Nephron progenitor cell (in vitro differentiated cells): ENCODE measurements at places on chromosomes 7 and 10.
A peak's percentile ranks its signal among the peaks of the same experiment; 100 is the strongest.

DNA sequence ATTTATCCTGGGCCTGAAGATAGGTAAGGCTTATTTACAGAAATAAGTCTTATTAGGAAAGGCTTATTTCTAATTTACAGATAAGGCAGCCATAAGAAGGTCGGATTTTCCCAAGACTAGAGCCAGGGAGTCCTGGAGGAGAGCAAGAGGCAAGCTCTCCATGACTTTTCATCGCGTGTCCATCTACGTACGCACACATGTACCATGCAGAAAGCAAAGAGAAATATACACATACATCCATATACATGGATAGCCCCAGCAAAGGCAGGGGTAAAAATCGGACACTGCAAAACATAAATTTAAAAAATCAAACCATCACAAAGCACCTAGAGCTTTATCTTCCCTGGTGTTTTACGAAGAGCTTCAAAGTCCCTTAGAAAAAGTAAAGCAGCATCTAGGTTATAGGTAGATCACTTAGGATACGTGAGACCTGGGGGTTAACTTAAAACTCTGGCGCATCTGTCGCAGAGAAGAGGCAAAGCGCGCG, 25.8 kb upstream of the ZRANB1 start:
- peak; percentile 15 for DNase-seq

GRCh38 chr10:91613411-91614187, 19.3 kb downstream of the PPP1R3C start:
- DNase-seq: no peak

DNA sequence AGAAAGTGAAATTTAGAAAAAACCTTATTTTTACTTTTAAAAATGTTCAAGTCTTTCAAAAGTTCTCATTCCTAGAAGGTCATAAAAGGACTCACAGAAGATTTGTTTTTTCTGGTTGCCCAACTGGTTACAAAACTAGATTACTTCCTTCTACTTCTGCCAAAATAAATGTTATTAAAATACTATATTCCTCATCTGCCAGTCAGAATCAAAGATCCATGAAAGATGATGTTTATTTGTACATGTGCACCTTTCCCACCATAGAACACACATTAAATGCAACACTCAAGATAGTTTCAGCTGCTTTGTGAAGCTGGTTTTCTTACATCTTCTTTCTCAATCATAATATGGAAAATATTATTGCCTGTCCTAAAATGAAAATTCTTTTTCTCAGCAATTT, 465.4 kb downstream of the ETV1 start:
- no peak for DNase-seq

GRCh38 chr10:11344550-11344949, 266.9 kb downstream of the USP6NL start:
- DNase-seq: no peak

DNA sequence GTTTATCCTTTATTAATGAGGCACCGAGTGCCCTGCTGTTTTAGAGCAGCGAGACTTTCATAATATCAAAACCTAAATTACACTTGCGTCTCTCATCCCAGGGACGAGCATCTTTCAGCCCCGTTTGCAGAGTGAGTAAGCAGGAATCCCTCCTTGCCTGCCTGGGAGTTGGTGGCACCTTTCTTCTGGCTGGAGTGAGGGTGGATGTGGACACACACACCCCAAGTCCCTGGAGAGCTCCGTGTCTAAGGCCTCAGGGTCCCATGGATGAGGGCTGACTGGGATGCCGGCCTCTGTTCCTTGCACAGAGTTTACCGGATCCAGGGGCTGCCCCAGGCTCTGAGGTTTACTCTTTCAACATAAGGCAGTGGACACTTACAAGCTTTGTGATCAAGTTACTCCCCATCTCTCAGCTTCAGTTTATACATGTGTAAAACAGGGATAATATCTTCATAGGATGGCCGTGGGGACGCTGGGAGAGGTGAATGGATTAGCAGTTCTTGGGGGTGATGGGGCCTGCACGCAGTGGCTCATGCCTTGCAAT, 24.5 kb downstream of the POLL start:
- no peak for DNase-seq

GRCh38 chr7:5582532-5582935, 158.9 kb upstream of the TNRC18 start:
- DNase-seq: no peak

DNA sequence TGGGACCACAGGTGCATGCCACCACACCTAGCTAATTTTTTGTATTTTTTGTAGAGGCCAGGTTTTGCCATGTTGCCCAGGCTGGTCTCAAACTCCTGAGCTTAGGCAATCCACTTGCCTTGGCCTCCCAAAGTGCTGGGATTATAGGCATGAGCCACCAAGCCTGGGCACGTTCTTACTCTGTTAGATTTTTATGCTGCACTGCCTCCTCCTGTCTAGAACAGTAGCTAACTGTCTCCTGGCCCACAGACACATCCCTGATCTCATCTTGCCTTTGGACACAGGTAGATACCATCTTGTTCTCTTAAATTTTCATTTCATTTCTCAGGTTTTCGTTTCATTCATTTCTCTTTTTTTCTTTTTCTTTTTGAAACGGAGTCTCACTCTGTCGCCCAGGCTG, 41.1 kb downstream of the BLVRA start:
- no peak for DNase-seq

- no peak for DNase-seq
Observed at GRCh38 chr7:1637155-1637554, 32.9 kb upstream of the ELFN1 start.

DNA sequence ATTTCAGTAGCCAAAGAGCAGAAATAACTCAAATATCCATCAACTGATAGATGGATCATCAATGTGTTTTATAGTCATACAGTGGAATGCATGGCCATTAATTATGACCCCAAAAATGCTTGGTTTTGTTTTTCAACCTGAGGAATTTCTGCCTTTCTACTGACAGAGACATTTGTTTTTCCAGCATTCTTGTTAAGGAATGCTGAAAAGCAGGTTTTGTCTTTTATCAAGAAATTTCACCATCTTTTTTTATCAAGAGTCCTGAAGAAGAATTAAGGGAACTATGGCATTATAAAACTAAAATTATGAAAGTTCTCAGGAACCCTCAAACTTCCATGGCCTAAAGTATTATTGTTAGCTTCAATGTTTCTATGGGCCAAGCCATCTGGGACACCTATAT, 153.4 kb upstream of the THSD7A start:
- no peak for DNase-seq

DNA sequence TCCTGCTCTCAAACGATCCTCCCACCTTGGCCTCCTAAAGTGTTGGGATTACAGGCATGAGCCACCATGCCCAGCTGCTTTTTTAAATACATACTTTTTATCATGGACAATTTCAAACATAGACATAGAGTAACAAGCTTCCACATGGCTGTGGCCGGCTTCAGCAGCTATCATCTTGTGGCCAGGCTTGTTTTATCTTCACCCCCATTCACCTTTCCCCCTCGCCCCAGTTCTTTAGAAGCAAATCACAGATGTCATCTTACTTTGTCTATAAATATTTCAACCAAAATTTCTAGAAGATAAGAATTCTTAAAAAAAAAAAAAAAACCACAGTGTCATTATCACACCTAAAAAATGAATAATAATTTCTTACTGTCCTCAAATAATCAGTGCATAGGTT, 5.9 kb downstream of the FOXK1 start:
- DNase-seq: no peak

- no peak for DNase-seq
Observed at GRCh38 chr7:28432105-28432504, 19.8 kb downstream of the CREB5 start.

- DNase-seq: no peak
Observed at GRCh38 chr7:149850716-149851115, 12.5 kb downstream of the ZNF862 start.

DNA sequence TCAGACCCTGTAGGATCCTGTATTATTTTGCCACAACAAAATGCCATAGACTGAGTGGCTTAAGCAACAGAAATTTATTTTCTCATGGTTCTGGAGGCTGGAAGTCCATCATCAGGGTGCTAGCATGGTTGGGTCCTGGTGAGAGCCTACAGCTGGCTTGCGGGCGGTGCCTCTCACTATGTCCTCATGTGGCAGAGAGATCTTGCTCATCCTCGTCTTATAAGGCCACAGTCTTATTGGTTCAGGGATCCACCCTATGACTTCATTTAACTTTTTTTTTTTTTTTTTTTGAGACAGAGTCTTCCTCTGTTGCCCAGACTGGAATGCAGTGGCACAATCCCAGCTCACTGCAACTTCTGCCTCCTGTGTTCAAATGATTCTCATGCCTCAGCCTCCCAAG, 90.9 kb downstream of the LSM5 start:
- DNase-seq: no peak

GRCh38 chr10:69583106-69583505, 9.9 kb upstream of the NEUROG3 start:
- DNase-seq: no peak

- DNase-seq: no peak
Observed at GRCh38 chr10:110791541-110792073, 80.1 kb upstream of the PDCD4 start.

- no peak for DNase-seq
Observed at GRCh38 chr7:82021036-82021435, 251.2 kb upstream of the HGF start.

GRCh38 chr10:103145860-103146466, 47.1 kb downstream of the NT5C2 start:
- no peak for DNase-seq

DNA sequence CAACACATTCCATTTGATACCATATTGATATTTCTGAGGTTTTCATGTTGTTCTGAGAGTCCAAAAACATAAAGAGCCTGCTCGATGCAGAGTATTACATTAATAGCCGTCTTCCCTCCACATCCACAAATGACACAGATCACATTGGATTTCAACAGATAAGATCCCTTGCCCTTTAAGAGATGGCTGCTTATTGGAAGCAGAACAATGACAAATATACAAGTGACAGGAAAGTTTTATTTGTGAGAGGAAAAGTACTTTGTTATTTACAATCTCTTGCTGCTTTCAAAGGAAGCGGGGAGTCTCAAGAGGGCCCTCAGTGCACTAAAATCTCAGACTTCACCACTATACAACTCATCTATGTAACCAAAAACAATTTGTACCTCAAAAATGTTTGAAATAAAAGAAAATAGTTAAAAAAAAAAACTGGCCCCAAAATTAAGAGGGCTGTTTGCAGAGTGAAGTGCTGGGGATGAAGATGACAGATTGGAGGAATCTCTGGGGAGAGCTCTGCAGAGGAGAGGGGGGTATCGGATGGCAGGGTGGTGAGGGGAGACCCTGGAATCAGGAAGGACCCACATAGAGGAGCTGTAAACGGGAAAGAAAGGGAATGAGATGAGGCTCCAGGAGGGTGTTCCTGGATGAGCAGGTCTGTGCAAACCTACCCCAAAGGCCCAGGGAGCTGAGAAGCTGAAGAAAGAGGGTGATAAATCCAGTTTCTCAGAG, 42.5 kb upstream of the ZNF438 start:
- DNase-seq: no peak

DNA sequence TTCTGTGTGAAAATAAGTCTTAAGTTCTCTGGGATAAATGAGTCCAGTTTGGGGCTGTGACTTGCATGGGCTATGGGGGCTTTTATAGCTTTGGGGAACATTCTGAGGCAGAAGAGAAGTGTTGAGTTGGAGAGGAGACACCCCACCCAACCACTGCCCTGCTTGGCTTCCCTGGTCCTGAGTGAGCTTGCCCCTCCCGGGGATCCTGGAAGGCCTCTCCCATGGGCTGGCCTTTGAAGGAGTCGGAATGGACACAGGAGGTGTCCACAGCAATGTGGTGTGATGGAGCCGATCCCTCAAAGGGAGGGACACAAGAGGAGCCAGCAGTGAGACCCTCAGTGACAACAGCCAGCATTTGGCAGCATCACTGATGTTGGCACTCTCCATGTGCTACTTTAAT, 89.8 kb downstream of the GLRX3 start:
- no peak for DNase-seq

DNA sequence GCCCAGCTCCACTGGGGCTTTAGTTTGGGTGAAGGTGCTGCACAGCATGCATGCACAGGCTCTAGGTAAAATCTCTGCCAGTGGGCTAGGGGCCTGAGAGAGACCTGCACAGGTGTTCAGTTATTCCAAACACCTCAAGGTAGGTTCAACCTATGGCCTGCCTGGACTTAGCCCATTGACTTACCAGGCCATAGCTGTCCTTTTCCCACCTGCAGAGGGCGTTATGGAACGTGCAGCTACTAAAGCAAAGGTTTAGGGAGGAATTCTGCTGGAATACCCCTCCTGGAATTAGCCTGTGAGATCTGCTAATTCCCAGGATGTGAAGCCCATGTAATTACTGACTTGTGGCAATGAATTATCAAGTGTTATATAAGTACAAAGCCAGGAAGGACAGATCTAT, 3.6 kb downstream of the VWC2 start:
- peak; percentile 40 for DNase-seq

DNA sequence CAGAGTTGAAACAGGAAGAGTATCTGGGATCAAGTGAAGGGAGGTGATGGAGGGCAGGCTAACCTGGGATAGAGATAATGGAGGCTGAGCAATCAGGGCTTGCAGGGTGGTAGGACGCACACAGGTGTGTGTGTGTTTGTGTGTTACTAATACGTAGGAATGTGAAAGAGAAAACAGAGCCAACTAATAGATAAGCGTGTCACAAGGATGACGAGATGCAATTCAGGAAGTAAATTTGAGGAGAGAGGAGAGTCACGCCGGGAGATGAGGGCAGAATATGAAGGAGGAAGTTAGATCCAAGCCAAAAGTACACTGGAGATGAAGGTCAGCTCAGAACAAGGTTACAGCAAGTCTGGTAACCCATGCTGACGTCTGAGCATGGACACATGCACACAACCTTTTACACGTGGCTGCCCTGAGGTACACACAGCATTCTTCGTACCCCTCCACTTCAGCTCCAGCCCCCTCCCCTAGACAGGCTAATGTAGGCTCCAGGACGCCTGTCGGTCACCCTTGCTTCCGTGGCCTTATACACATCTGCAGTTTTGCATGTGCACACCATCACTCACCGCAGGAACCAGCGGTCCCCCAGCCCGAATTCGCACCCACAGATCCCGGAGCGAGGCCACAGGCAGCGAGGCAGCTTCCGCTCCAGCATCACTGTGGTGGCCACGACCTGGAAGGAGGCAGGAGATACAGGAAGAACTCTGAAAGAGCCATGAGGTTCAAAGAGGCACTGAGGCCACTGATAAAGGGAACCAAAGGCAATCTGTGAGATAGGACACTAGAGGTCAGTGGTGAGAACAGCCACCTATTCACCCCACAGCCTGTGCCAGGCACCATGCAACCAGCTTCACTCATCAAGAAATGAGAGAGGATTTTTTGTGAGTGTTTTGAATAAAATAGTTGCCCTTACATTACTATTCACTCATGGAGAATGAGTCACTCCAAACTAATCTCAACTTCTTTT, 23.7 kb upstream of the TRPV6 start:
- no peak for DNase-seq

DNA sequence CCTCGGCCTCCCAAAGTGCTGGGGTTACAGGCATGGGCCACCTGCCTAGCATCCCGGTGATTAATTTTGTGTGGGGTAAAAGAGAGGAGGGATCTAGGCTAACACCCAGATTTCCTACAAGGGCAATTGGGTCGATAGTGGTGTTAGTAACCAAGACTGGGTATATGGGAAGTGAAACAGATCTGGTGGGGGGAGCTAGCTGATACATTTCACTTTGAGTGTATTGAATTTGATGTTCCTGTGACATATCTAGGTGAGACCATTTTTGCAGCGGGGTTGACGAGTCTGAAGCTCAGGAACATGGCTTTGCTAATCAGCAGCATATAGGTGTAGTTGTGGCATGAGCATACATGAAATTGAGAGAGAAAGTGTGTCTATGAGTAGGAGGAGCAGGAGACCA, 12.0 kb downstream of the CLCN1 start:
- DNase-seq: no peak
